ENCODE measurements at places on chromosomes 2 and 18.

- DNase-seq: no peak
Observed at GRCh38 chr2:121004950-121005349, 269.3 kb downstream of the GLI2 start.

- DNase-seq: no peak
Observed at GRCh38 chr2:193935114-193935513, 1721.9 kb upstream of the SLC39A10 start.

DNA sequence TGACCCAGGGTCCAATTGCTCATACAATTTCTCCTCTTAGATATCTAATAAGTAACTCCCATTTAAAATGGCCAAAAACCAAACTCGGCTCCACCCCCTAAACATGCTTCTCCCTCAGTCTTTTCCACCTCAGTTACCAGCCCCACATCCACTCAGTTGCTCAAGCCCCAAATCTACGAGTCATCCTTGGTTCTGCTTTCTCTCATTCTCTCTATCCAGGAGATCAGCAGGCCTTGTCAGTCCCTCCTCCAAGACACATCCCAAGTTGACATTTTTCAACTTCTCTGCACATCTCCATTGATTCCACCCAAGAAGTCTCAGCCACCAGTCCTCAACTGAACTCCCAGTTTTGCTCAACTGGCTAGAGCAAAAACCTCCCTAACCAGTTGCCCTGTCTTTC is 40.5 kb upstream of the RTN4 start:
- DNase-seq: no peak

DNA sequence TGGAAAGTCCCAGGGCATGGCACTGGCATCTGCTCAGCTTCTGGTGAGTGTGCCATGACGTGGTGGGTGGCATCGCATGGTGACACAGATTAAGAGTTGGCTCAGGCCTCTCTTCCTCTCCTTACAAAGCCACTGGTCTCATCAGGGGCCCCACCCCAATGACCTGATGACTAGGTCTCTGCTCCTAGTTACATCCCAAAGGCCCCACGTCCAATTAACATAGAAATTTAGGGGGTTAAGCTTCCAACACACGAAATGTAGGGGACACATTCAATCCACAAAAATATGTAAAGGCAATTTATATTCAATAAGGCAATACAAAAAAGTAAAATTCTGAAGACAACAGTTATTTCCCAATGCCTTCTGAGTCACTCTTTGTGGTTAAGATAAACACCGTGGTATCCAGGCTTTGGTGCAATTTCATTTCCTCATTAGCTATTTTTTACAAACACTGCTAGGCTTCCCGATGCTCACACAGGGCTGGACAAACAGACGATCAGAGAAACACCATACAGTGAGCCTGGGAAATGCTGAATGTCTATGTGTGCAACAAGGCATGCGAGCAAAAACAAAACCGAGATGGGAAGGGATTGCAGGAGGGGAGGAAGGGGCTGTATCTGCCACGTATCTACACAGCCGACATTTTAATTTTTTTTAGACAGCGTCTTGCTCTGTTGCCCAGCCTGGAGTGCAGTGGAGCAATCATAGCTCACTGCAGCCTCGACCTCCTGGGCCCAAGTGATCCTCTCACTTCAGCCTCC is 67.2 kb downstream of the MBP start:
- peak; percentile 74 for DNase-seq

- no peak for DNase-seq
Observed at GRCh38 chr2:128505575-128506526, 187.2 kb upstream of the HS6ST1 start.

GRCh38 chr18:50196261-50196660 is 1.3 kb upstream of the MYO5B start:
- no peak for DNase-seq

GRCh38 chr2:31378389-31378788 is 36.2 kb downstream of the XDH start:
- no peak for DNase-seq

DNA sequence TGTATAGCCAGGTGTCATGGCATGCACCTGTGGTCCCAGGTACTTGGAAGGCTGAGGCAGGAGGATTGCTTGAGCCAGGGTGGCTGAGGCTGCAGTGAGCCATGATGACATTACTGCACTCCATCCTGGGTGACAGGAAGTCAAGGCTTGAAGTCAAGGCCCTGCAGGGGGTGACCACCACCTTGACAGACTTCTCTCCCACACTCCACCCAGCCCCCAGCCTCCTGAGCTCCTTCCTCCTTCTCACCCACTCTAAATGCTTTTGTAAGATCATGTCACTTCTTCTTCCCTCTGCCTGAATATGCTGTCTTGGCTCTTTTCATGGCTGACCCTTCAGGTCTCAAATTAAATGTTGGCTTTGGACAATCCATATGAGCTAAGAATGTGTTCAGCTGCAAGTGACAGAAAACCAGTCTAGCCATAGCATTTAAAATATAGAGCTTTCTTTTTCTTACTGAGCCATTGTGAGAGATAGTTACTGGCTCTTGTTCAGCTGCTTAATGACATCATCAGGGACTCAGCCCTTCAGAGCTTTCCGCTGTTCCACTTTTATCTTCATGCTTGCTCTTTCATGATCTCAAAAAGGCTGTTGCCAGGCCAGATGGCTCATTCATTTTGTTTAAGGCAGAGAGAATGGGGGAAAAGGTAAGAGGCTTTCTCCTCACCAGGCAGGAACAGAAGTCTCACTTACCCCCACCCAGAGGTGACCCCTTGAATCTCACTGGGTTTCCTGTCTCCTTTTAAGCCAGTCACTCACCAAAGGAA is 36.7 kb upstream of the TTC39C start:
- no peak for DNase-seq

DNA sequence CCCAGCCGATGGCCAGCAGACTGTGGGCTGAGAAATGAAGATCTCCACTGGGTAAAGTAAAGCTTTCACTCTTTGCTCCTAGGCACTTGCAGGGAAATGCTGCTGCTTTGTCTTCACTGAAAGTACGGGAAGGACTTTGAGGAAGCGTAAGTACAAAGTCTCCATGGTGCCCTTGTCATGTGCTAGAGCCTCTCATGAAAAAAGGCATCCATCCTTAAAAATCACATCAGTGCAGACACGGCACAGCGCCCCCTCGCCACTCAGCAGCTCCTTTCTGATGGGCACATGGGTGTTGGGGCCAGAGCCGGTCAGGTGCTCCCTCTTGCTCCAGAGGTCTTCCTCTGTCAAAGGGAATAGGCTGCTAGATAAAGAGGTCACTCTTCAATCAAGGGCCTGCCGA is 109.0 kb upstream of the STPG4 start:
- peak; percentile 68 for DNase-seq

DNA sequence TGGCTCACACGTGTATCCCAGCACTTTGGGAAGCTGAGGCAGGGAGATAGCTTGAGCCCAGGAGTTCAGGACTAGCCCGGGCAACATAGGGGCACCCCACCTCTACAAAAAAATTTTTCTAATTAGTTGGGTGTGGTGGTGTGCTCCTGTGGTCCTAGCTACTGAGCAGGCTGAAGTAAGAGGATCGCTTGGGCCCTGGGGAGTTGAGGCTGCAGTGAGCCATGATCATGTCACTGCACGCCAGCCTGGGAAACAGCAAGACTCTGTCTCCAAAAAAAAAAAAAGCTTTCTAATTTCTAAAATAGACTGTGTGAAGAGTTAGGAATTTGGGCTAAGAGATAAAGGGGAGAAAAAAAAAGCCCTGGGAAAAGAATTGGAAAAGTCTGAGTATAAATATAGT is 51.9 kb upstream of the NAB1 start:
- DNase-seq: no peak

DNA sequence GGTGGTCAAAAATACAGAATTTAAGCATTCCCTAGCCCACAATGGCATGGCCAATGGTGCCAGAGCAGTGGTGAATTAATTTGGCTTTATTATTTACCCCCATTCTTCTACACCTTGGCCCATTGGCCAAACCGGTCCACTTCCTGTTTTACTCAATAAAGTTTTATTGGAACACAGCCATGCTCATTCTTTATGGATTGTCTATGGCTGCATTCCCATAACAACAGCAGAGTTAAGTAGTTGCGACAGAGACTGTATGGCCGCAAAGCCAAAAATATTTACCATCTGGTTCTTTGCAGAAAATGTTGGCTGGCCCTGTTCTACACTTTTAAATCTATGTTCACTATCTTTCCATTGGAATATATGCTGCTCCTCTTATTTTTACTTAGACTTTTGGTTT is 130.3 kb upstream of the CCDC68 start:
- no peak for DNase-seq

DNA sequence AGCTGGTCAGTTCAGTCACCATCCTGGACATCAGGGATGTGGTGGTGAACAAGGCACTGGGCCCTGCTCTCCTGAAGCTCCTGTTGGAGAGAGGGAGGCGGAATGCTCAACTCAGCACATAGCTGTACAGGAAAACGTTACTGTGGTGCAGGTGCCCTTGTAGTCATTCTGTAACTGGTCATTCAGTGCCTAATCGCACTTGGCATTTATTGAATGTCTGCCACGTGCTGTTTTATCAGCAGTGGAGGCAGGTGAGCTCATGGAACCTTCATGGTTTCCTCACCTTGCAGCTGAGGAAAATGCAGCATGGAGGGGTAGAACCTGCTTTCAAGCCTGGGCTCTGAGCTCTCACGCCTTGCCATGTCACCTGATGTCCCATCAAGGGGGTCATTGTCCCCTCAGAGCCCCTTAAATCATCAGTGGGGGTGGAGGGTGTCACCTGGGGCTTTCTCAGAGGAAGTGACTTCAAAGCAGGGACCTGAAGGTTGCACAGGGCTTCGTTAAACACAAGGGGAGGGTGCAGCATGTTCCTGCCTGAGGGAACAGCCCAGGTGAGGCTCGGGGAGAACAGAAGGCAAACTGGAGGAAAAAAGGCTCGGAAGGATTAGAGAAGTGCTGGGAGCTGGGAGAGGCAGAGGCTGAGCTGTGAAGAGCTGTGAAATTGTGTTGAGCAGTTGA is 56.0 kb upstream of the RPL31 start:
- DNase-seq: no peak

GRCh38 chr2:43139996-43140621 is 86.3 kb downstream of the ZFP36L2 start:
- DNase-seq: no peak

- DNase-seq: no peak
Observed at GRCh38 chr2:136205615-136206014, 87.7 kb upstream of the CXCR4 start.

DNA sequence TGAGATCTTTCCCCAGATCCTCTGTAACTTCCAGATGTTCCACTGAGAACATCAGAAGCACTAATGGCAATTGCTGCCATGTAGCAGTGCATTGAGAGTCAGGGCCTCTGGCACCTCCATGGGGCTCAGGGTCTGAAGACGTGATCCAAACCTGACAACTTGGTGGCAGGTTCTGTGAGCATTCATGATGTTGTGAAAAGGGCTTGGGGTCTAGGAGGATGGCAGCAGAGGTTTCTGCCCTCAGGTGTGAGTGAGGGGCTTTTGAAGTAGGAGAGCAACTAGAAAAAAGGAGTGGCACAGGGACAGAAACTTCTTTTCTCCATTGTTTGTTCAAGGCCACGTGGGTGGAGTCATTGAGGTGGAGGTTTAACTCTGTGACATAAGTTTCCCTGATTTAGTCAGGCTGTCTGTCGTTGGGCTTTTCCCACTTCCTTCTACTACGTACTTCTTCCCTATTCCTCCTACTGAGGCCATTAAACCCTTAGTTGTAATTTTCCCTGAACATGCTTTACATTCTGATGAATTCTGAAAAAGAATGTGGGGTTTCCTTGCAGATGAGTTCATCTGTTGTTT is 13.1 kb downstream of the CFLAR start:
- no peak for DNase-seq

GRCh38 chr2:439556-440402 is 151.9 kb upstream of the ALKAL2 start:
- DNase-seq: peak; percentile 61

GRCh38 chr2:71552861-71553301 is 99.5 kb downstream of the DYSF start:
- DNase-seq: no peak

DNA sequence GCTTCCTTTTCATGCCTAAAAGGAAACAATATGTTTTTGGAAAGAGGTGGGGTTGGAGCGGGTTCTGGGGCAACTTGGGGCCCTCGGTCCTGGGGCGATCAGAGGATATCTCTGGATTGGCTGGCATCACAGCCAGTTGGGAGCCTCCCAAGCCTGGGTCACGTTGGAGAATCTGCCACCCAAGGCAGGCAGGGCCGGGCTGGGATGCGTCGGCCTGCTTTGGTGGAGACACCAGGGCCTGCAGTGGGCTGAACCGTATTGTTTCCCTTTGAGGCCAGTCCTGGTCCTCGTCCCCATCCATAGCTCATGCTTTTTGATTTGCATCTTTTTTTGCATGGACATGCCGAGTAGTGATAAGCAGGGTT is 235.8 kb downstream of the ATAD2B start:
- DNase-seq: no peak

GRCh38 chr2:110748489-110748867 is 16.1 kb downstream of the ACOXL start:
- no peak for DNase-seq

DNA sequence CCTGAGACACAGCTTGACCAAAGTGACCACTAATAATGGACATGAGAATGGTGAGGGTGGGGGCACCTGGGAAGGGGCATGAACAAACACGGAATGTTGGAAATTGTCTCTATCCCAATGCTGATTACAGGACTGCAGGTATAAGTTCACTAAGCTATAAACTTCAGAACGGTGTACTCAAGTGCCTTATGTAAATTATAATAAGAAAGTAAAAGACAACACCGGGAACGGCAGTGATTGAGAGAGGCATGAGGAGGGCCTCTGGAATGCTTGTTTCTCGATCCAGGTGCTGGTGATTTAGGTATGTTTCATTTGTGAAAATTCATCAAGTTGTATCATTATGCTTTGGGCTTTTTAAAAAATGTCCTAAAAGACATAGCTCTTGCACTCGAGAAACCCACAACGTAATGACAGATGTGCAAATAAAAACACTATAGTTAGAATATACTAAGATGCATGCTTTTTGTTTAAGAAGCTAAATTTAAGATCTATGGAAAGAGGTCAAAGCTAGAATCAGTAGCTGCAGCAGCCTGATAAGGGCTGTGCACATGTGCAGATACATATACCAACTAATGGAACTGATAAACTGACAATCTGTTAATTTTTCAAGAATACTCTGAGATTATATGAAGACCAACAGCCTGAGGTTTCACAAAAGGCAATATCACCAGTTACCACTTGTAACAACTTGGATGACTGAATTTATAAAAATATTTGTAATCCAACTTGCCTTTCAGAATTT is 7.6 kb downstream of the HIBCH start:
- DNase-seq: no peak

DNA sequence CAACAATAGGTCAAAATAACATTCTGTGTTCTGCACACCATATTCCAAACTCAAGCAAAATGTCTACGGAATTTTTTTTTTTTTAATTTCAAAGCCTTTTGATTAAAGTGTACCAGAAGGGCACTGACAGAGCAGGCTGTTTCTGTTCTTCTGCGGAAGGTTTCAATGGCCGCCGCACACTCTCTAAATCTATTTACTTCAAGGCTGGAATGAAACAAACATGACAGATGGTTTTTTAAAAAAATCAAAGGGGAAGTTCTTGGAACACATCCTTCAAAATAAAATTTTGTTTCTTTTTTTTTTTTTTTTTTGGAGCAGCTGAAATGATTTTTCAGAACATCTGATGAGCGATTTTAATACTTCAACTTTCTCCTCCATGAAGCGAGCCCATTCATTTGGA is 259.1 kb downstream of the TXNL1 start:
- no peak for DNase-seq
